ENCODE measurements at places on chromosomes 12 and 14.

GRCh38 chr14:105503935-105504692 is 13.1 kb downstream of the TEDC1 start:
- no peak for DNase-seq

DNA sequence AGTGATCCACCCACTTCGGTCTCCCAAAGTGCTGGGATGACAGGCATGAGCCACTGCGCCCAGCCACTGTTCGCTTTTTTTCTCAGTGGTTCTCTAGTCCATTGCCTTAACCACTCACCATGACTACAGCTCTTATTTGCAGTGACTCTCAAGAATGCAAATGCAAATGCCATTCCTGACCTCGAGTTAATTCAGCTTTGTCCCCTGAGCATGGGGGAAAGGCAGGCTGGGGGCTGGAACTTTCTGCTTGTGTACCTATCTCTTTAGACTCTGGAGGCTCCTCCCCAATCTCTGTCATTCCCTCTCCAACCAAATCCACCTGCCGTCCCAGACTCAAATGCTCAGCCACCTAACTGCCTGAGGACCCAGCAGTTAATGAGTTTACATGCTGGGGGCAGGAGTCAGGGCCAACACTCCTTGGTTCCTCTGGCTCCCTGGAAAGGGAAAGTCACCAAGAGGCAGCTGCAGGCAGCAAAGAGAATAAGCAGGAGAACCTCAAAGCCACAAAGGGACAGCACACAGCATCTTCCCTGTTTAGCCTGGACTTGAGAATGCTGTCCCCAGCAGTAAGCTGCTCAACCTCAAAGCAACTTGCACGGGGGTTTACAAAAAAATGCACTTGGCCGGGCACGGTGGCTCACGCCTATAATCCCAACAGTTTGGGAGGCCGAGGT is 5.3 kb upstream of the HNF1A start:
- no peak for DNase-seq

GRCh38 chr14:105087963-105088811 is 23.0 kb upstream of the GPR132 start:
- no peak for DNase-seq

DNA sequence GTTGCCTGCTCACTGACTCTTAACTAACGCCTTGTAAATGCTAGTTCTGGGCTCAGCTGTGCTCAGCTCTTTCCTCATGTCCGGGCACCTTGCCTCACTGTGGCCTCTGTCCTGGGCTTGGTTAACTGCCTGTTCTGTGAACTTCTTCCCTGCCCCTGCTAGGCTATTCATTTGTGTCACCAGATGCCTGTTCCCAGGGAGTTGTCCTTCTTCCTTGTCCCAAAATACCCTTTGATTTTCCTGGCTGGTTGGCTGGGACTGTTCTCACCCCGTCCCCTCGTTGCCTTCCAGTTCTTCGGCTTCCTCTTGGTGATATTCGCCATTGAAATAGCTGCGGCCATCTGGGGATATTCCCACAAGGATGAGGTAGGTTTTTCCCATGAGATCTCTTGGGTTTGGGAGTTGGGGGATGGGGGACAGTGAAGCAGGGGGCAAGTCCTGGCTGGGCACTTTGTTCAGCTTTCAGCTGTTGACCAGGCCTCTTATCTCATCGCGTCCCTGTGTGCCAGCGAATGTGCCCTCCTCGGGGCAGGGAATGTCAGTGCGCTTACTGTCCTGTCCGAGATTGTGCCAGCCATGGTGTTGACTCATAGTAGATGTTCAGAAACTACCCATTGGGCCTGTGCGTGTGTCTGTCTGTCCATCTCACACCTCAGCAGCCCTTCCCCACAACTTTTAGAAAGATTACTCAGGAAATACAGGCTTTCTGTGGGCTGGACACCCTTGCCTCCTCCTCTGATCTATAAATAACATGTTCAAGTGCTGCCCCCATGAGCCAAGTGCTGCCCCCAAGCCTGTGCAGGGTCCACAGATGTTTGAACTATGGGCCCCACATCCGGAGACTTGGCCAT is 33.1 kb downstream of the CD9 start:
- DNase-seq: no peak

- no peak for DNase-seq
These were observed 6.3 kb downstream of the TBPL2 start for GRCh38 chr14:55433880-55434804.

- no peak for DNase-seq
These were observed 320.7 kb downstream of the SOX5 start for GRCh38 chr12:23628806-23629205.

DNA sequence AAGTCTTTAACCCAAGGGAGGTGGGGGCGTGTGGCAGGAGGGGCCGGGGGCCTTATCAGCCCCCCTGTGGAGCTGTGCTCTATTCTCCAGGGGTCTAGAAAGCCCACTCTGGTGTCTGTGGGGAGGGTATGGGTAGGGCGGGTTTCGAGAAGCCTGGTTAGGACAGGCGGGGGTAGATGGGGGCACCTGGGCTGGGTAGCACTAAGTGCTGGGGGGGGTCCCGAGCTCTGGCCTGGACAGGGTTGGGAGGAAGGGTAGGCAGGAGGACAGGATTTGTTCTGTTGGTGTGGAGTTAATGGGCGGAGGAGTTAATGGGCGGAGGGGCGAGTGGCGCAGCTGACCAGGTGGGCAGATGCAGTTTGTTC is 2.0 kb downstream of the PACS2 start:
- DNase-seq: no peak

- no peak for DNase-seq
These were observed 95.3 kb downstream of the CIT start for GRCh38 chr12:119781804-119782203.

DNA sequence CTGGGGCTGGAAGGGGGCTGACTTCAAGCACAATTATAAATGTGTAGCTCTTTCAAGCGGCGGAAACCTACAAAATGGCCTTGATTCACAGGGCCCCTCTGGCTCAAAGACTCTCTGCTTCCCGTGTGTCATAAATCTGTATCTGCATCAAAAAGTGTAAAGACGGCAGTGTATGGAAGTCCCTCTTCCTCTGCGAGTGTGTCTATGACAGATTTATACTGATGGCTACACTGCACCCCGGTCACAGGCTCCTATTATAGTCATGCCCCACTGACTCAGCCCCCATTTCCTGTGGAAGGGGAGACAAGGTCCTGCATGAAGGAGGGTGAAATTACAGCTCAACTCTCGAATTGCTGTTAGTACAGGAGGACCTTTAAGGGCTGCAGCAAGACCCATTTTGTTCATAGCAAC is 68.6 kb downstream of the HMGA2 start:
- DNase-seq: no peak

GRCh38 chr12:21988619-21989018 is 47.4 kb upstream of the ABCC9 start:
- no peak for DNase-seq

DNA sequence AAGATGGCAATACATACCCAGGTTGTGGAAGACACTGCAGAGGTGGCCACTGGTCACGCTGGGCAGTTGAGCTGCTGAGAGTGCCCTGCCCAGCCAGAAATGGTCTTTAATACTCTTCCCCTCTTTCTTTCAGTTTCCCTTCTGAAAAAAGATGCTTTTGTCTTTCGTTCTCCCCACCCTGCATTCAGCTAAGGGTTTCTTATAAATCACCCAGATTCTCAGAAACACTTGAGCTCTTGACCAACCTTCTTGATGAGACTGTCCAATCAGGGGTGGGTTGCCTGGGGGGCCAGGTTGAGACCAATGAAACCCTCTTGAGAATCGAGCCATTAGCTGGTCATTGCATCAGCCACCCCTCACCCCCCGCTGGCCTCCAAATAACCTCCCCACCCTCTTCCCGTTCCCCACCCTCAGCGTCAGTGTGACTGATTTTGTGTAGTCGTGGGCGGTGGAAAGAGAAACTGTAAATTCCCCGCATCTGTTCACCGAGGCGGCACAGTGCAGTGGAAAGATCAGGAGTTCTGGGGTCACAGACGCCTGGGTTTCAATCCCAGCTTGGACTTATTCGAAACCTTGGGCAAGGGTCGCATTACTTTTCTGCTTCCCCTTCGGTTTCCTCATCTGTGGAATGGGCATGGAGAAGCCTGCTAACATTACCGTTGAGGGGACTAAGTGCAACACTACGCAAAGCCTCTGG is 52.3 kb downstream of the SLC25A47 start:
- DNase-seq: peak; percentile 85

DNA sequence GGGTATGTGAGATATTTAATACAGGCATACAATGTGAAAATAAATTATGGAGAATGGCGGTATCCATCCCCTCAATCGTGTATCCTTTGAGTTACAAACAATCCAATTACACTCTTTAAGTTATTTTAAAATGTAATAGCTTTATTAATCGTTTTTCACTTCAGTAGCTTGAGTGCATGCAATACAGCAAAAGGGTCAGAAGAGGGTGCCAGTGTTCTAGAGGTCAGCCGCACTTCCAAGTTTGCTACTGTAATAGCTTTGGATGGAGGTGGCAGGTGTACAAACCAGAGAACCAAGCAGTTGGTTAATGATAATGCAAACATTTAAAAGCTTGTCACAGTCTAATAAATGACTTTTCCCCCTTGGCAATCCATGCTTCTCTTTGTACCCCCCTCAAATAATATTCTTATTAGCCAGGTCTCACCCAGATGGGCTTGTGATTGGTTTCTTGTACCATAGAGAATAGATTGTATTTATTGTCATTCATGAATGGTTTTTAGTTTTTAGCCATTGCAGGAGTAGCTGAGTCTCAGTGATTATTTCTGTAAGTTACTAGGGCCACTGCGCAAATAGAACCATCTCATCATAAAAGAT is 127.0 kb downstream of the ERC1 start:
- peak; percentile 43 for DNase-seq

- no peak for DNase-seq
These were observed 33.8 kb downstream of the STK38L start for GRCh38 chr12:27277846-27278260.

DNA sequence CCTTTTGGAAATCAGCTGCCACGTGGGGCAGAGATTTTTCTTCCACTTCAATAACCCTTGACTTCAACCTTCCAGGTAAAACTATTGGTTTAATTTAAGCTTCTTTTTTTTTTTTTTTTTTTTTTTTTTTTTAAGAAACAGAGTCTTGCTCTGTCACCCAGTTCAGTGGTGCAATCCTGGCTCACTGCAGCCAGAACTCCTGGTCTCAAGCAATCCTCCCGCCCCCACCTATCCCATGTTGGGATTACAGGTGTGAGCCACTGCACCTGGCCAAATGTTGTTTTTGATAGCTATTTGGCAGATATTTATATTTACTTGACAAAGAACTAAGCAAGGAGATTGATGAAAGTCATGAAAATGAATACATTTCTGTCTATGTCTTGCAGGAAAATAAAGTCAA is 65.1 kb downstream of the SINHCAF start:
- DNase-seq: no peak

DNA sequence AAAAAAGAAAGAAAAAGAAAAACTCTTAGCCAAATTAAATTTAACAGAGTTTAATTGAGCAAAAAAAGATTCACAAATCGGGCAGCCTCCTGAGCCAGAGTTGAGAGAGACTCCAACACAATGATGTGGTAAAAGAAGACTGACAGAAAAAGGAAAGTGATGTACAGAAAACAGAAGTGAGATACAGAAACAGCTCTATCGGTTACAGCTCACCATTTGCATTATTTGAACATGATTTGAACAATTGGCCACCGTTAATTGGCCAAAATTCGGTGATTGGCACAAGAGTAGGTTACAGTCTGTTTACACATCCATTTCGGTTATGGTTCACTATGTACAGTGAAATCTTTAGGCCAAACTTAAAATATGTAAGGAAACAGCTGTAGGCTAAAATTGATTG is 117.7 kb downstream of the SPTSSA start:
- DNase-seq: no peak

- no peak for DNase-seq
These were observed 7.7 kb downstream of the FAM161B start for GRCh38 chr14:73942180-73942579.

DNA sequence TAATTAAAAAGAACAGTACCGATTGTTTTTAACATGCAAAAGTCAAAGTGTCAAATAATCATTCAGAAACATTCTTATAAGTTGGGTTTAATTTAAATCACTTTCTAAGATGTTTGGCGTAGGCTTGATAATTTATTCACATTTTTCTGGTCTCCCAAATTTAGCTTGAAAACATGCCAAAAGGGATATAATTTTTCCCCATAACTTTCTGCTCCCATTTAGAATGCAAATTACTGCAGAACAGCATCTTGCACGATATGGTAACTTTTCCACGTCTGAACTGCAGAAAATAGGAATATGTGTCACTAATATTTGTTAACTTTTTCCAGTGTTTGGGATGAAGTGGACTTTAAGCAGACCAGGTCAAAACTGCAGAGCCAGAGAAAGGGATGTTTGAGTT is 1592.4 kb upstream of the SEL1L start:
- no peak for DNase-seq
